ENCODE measurements at places on chromosomes 4 and X. TPM values are rescaled to one million over a fixed set of nuclear protein-coding genes. Genes with fewer than 3 reads are reported as not detected.

- no peak for DNase-seq
Observed at GRCh38 chr4:109462802-109463201, 29.2 kb downstream of the SEC24B start.

ZNF185 gene
- 40.9 TPM for polyA plus RNA-seq

SMIM31 gene
- polyA plus RNA-seq, result 0.20 TPM

GRCh38 chrX:101417190-101417589, 9.2 kb downstream of the HNRNPH2 start:
- no peak for DNase-seq

GRCh38 chr4:177367336-177367735, 57.7 kb downstream of the NEIL3 start:
- no peak for DNase-seq

GRCh38 chrX:18971506-18971905, 12.4 kb downstream of the PHKA2 start:
- no peak for DNase-seq

DNA sequence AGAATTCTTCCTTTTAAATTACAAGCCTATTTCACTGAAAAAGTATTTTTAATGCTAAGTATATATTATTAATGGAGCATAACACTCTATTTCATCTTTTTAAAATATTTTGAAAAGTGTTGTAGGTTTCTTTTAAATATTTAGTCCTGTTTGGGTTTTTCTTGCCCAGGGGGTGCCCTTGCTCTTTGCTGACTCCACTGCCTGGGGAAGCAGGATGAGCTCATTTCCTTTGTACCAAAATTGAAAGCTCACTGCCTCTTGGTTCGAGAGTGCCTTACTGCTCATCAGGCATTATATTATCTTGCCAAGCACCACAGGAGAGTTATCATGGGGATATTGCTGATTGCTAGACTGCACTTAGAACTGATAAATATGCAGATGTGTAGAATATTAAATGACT, 819.2 kb downstream of the PCDH18 start:
- no peak for DNase-seq

DNA sequence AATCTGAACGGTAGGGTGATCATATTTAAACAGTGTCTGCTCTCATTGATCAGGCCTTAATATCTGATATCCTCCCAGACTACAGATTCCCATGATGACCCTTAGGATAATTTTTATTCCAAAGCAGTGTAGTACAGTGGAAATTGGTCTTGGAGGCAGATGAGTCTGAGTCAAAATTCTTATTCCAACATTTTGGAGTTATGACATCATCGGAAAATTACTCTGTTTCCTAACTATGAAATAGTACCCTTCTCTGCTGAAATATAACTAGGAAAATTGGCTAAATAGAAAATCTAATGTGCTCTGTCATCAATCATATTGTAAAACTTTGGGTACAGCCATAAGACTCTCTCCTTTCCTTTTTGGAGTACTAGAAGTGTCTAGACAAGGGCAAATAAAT, 583.3 kb downstream of the STPG2 start:
- DNase-seq, result no peak

DNA sequence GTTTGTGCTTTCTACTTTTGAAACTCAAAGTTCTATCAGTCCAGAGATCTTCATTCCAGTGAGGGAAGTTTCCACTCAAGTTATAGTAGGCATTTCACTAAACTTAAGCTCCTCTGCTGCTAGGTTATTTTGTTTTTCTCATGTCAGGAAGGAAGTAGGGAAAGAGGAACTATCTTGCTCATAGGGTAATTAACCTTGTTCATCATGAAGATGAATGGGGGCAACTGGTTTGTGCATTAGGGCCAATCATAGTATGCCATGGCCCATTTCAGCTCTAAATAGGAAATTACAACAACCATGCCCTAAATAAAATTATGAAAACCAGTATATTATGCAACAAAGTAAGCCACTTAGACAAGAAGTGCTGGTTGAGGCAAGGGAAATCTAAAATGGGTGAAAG, 804.7 kb upstream of the NDST4 start:
- no peak for DNase-seq

- no peak for DNase-seq
Observed at GRCh38 chr4:174066611-174067205, 216.8 kb downstream of the FBXO8 start.

DNA sequence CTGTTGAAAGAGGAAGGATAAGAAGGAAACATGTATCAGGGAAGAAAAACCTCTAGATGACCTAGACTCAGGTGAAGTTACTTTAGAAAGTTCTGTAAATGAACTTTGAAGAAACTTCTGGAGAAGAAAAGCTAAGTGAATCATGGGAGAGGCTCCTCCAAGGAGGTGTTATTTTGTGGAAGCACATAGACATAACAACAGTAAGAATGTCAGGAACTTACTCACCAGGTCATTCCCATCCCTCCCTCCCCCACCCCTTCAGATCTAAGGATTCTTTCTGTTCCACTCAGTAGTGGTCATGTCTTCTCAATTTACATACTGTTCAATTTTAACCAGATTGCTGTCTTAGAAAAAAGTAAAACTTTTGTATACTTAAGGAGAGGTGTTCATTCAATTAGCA, 310.5 kb upstream of the DDX53 start:
- DNase-seq, result no peak

KCNIP4 gene
- 12.6 TPM for polyA plus RNA-seq

PNMA6E gene
- not detected for polyA plus RNA-seq

DNA sequence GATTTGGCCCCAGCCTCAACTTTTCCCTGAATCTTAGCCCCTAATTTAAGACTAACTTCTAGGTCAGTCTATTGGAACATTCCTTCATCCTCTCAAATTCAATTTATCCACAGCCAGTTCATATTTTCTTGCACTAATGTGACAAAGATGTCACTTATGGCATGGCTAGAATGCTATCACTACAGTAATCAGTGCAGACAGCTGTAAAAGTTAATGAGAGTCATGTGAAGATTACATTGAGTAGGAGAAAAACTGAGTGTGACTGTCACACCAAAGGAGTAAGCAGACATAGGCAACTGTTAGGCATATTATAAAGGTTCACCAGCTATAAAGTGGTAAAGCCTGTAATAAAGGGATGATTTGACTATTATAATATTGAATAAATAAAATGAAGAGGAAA, 42.6 kb downstream of the GABRG1 start:
- no peak for DNase-seq

PCSK1N gene
- 19.0 TPM for polyA plus RNA-seq

- DNase-seq, result no peak
Observed at GRCh38 chrX:40158036-40158706, 60.4 kb upstream of the BCOR start.

PAGE4 gene
- not detected for polyA plus RNA-seq

DNA sequence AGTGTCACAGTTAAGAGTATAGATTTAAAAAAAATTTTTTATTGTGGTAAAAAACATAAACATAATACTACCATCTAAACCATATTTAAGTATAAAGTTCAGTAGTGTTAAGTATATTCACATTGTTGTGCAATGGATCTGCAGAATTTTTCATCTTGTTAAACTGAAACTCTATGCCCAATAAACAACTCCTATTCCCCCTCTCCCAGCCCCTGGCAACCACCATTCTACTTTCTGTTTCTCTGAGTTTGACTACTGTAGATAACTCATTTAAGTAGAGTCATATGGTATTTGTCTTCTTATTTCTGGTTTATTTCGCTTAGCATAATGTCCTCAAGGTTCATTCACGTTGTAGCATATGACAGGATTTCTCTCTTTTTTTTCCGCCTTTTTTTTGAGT, 112.4 kb downstream of the PTTG2 start:
- no peak for DNase-seq

- no peak for DNase-seq
Observed at GRCh38 chrX:41607264-41607832, 81.4 kb upstream of the GPR34 start.

GRCh38 chrX:103197721-103198306, 17.1 kb upstream of the BEX4 start:
- no peak for DNase-seq

SCML1 gene
- 38.0 TPM for polyA plus RNA-seq

DNA sequence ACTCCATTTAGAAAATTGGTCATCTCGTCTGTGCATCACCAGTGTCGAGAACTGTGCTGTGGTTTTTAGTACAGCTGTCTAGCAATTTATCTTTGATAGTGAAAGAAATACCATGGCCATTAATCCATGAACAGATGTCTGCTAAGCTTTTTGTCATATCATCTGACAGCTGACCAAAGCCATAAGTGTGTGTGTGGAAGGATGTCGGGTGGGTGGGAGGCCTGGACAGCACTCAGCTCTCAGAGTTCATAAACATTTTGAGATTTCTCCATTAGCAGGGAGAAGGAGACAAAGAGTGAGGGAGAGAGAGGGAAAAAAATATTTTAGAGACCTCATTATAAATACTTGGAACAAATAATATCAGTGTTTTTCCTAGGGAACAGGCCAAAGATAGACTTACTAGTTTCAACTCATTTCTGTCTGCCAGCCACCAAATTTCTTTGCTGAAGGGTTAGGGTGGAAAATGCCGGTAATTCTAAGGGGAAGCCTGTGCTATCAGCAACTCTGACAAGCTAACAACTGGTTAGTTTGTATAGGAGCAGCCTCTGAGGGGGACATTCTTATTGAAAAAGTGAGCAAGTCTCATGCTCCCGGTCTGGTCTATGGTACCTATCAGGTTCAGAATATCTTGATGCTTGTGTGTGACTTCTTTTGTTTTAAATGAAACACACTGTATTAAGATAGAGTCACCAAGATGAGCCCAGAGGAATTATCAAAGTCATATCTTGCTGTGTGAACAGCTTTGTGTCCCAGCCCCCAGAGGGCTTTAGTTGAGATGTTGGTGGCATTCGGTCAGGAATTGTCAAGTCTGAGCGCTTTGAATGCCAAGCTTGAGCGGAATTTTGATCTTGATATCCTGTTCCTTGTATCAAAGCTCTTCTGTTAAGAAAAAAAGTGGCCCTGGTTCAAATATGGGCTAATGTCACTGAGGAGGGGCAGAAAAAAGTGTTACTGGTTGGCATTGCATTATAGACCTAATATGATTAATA, 41.9 kb upstream of the PDLIM3 start:
- no peak for DNase-seq

DNA sequence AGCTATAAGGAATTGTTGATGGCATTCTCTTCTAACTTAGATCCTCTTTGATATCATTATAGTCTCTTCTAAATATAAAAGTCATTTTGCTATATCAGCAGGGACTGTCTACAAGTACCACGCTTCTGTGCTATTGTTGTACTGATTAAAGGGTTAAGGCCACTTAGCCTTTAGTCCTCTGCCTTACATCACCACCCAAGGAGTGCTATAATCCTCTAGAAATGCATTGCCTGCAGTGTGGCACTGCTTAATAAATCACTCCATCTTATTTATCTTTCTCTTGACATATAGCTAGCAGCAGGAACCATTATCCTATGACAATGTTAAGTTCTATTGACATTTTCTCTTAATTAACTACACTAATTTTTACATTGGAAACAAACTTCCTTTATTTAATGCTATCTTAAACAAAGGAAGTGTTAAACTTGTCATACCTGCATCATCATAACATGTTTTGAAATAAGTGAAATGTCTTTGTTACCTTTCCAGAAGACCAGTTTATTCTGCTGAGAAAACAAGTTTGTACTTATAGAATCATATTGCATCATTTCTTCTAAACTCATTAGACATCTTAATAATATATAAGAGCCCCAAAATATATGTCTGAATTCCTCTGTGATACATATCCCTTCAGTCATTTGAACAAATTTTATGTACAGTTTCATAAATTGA, 360.9 kb upstream of the ATOH1 start:
- no peak for DNase-seq

- peak; percentile 28 for DNase-seq
Observed at GRCh38 chr4:40630335-40631021, 814 bp upstream of the RBM47 start.

GRCh38 chrX:2928583-2929434, at the start of gene ARSD:
ARSD (minus strand) TSS chrX:2929339; CDS start chrX:2929275, 64 bp downstream.
- DNase-seq, result peak; percentile 68

- no peak for DNase-seq
Observed at GRCh38 chrX:22634083-22634482, 361.4 kb downstream of the CBLL2 start.

- no peak for DNase-seq
Observed at GRCh38 chr4:72076562-72076961, 44.8 kb downstream of the NPFFR2 start.

DNA sequence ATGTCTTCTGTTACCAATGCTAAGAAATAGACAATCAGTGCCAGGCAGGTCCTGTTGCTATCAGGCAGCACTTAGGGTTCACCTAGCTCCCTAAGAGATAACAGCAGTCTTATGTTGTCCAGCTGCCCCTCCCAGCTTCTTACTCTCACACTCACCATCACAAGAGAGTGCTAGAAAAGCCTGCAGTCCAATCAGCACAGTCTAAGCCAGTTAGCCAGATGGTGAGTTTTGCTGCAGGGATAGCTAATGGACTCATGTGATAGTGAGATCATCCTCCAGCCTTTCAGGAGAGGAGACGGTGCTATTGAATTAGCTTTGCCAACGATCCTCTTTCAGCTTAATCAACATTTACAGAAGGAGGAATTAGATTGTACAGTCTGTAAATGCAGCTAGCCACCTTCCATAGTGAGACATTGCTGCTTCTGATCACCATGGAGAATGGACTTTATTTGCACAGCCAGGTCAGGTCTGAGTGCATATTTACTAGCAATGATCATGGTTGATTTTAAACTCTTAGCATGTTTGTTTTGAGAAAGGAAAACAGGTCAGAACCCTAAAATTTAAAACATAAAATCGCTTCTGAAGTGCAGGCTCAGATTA, 438.3 kb downstream of the CENPC start:
- DNase-seq, result no peak

CXCL11 gene
- polyA plus RNA-seq, result 0.38 TPM

CLDN2 gene
- 64.7 TPM for polyA plus RNA-seq

- no peak for DNase-seq
Observed at GRCh38 chr4:120829113-120829831, 93.3 kb downstream of the PRDM5 start.

DNA sequence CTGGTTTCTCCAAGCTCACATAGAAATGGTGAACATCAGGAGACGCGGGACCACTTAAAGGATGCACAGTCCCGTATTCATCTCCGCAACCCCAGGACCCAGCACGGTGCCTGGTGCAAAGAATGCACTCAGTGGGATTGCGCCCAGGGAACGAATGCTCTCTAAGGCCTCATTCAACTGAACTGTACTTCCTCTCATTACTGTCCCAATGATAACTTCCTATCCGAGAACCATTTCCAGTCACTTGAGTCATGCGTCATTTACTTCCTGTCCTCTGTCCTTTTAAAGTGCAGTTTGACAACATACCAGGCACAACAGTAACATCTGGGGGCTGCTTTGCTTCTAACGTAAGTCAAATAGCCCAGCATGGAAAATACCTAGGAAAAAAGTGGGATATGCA, 75.7 kb downstream of the RBM47 start:
- DNase-seq, result no peak

- DNase-seq, result peak; percentile 31
Observed at GRCh38 chr4:93199492-93199891, 629.1 kb upstream of the ATOH1 start.

H2BW2 gene
- 1.3 TPM for polyA plus RNA-seq
